ENCODE measurements at places on chromosomes 13 and 19.

DNA sequence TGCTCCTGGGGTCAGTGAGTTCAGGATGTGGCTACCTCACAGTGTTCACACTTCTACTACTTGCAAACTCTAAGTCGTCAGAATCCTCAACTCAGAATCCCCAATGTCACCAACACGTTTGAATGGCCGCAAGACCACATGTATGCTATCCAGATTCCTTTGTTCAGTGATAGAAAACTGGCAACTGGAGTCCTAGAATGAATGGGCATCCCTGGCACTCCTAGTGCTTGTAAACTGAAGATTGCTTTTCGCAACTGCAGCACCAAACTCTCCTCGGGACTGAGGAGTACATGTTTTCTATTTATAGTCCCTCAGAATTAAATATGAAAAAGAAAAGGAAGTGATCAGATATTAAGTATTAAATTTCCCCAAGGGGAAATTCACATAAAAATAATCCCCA, 4.9 kb downstream of the SMAD9 start:
- DNase-seq = no peak

GRCh38 chr13:112836940-112837339, 132.1 kb upstream of the MCF2L start:
- DNase-seq = no peak

GRCh38 chr19:10408511-10409283, 5.4 kb upstream of the CDC37 start:
- no peak for DNase-seq

- DNase-seq = no peak
Measured at GRCh38 chr19:42224940-42225717, 5.0 kb downstream of the ZNF526 start.

DNA sequence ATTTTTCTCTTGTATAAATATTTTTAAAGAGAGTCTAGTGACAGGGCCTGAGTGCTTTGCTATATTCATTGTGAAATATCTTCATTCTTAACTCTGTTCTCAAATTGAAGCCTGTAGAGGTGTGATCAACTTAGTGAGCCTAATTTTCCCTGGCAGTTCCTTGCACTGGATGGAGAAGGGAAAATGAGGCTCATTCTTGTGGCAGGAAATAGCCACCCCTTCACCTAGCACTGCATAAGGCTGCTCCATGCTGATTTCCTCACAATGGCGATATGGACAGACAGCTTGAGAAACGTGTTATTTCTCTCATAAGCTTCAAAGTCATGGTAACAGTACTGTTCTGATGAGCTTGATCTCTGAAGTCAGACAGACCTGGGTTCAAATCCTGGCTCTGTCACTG, 146.2 kb downstream of the AKAP11 start:
- no peak for DNase-seq

DNA sequence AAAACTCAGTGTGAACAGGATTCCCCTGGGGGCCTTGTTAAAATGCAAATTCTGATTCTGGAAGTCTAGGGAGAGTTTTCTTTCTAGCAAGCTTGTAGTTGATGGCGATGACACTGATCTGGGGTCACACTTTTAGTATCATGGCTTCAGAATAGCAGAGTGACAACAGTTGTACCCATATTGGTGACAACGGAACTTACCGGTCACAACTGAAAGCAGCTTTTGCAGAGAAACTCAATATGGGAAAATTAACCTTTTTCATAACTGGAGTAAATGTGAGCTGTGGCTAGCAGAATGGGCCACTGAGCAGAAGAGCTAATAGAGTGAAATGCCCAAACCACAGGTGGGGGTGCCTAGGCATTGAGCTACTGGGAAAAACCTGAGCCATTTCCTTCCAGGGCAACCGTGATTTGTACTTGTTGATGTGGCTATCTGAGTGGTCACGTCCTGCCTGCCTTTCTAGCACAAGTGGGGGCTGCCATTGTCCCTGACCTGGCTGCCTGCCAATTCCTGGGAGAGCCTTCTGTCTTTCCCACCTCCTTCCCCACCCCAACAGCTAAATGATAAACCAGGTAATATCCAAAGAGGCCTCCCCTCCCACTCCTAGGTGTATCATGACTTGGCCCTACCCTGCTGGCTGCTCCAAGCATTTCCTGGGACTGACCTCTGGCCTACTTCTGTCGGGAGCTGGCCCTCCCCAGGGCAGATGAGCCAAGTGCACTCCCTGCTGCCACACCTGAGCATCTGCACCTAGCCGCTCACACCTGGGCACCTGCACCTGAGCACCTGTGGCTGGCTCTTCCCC, 1.7 kb upstream of the SLC10A2 start:
- DNase-seq = no peak

DNA sequence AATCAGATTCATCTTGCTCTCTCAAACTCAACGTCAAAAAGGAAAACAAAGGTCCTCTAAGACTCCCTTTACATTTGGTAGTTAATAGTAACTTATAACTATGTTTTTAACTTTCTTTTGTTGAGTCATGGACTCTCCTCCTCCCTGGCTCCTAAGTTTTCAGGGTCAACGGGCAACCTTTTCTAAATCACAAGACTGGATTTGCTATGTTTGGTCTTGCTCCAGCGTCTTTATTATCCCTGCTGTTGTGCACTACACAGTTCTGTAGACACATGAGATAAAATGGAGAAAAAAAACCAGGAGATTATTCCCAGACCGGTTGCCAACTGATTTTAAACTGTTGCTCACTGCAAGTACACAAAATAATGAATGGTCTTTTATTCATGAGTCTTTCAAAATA, 1.9 kb upstream of the ITM2B start:
- DNase-seq = no peak

DNA sequence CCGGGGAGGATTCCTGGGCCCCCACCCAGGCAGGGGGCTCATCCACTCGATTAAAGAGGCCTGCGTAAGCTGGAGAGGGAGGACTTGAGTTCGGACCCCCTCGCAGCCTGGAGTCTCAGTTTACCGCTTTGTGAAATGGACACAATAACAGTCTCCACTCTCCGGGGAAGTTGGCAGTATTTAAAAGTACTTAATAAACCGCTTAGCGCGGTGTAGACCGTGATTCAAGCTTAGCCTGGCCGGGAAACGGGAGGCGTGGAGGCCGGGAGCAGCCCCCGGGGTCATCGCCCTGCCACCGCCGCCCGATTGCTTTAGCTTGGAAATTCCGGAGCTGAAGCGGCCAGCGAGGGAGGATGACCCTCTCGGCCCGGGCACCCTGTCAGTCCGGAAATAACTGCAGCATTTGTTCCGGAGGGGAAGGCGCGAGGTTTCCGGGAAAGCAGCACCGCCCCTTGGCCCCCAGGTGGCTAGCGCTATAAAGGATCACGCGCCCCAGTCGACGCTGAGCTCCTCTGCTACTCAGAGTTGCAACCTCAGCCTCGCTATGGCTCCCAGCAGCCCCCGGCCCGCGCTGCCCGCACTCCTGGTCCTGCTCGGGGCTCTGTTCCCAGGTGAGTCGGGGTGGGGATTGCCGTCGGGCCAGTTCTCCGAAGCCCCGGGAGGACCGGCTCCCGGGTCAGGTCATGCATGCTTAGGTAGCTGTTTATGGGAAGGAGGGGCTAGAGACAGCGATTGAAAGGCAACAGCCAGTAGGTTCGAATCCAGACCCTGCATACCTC, at the start of gene ICAM1:
TSS of gene ICAM1 (plus strand) at position 505 of the 779 bp plus-strand sequence. CDS start at position 545, 40 bp downstream.
- peak; percentile 49 for DNase-seq

- no peak for DNase-seq
Measured at GRCh38 chr13:26760832-26761582, 421 bp upstream of the GPR12 start.

DNA sequence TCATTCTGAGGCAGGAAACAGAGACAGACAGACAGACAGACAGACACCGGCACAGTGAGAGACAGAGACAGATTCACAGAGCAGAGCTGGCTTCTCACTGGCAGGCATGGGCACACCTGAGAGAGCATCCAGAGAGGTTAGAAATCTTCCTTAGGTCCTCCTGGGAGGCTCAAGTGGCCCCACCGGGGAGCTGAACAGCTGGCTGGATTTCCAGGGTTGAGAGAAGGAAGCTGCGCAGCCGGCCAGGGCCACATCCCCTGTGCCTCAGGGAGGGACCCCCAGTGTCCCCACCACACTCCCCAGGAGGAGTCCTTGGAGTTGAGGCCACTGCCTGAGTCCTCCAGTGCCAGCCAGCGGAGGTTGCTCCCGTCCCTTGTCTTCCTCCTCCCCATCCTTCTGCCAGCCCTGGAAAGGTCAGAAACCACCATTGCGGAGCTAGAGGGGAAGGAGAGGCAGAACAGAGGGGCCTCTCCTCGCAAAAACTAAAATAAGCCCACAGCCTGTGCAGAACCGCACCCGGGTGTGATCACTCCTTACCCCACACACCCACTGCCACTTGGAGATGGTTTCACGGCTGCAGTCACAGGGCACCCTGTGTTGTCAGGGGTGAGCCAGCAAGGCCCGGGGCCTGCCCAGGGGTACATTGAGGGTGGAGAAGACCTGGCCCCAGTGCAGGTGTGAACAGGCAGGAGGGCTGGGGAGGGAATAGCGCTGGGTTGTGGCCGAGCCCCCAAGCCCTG, 4.2 kb downstream of the FFAR3 start:
- no peak for DNase-seq

- DNase-seq = peak; percentile 7
Measured at GRCh38 chr13:87669379-87669978, 1.7 kb upstream of the SLITRK5 start.

GRCh38 chr19:44846455-44847143, 502 bp downstream of the NECTIN2 start:
- peak; percentile 66 for DNase-seq

GRCh38 chr13:98730441-98730840, 22.0 kb downstream of the SLC15A1 start:
- no peak for DNase-seq

DNA sequence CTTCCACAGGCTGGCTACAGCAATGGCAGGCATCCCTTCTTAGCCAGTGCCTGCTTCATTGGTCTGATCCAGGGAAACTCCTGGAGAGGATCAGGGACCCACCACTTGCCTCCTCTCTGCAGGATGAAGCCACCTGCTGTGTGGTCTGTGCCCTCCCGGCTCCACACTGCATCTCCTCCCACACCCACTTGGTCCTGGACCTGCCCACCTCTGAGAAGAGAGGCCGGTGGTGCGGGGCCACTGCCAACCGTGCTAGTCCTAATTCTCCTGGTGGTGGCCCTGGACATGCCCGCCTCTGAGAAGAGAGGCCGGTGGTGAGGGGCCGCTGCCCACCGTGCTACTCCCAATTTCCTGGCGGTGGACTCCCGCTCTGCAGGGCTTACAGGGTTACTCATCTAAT, 98.8 kb downstream of the COL4A1 start:
- no peak for DNase-seq

GRCh38 chr19:33316541-33317264, 14.4 kb upstream of the CEBPA start:
- DNase-seq = no peak
